ENCODE measurements at places on chromosomes 1 and 21. TPM values are rescaled to one million over a fixed set of nuclear protein-coding genes. Genes with fewer than 3 reads are reported as not detected.

- peak overlapping the region; percentile 98 for H3K27ac ChIP-seq
- H3K27me3 ChIP-seq: no peaks in the 10 kb centered on the region
- H3K4me1 ChIP-seq: peaks cover 35% of the 10 kb centered on the region
- peaks cover 2% of the 10 kb centered on the region for H3K36me3 ChIP-seq
These were observed 707 bp upstream of the KLHL21 start for GRCh38 chr1:6603238-6603914.

GRCh38 chr1:26132128-26132833, 20.7 kb downstream of the PDIK1L start:
- H3K36me3 ChIP-seq: no peaks in the 10 kb centered on the region
- no peak overlapping the region for H3K27ac ChIP-seq
- no peak for DNase-seq
- no peak overlapping the region for H3K4me3 ChIP-seq

DNA sequence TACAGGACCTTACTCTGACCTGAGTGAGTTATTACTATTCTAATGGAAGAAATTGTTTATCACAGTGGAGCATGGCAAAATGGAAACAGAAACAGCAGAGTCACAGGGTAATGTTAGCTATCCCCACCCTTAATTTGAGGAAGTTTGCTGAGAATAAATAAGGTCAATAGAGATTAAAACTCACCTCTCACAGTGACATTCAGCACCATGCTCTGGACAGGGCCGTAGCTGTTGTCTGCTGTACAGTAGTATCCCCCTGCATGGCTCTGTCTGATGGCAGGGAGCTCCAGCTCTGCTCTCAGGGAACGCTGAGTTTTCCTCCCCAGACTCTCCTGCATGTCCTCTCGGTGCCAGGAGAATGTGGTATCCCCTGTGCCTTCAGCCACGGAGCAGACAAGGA, 11.9 kb downstream of the FCRL4 start:
- H3K27ac ChIP-seq: no peak overlapping the region
- no peaks in the 10 kb centered on the region for H3K36me3 ChIP-seq
- H3K4me3 ChIP-seq: no peak overlapping the region
- peaks cover 23% of the 10 kb centered on the region for H3K27me3 ChIP-seq
- DNase-seq: no peak

GRCh38 chr1:116492358-116492811, 78.4 kb downstream of the CD58 start:
- H3K27me3 ChIP-seq: no peaks in the 10 kb centered on the region
- H3K4me1 ChIP-seq: no peaks in the 10 kb centered on the region
- no peak overlapping the region for H3K4me3 ChIP-seq
- H3K36me3 ChIP-seq: no peaks in the 10 kb centered on the region
- DNase-seq: no peak

CXADR gene
- 0.99 TPM for total RNA-seq
